Activated CD4-positive, alpha-beta memory T cell treated with anti-CD3 and anti-CD28 coated beads for 36 hours (primary cell): ENCODE measurements at places on chromosomes 11 and 22. TPM values are rescaled to one million over a fixed set of nuclear protein-coding genes. Genes with fewer than 3 reads are reported as not detected.

CCDC73 gene
- total RNA-seq, result not detected

DNA sequence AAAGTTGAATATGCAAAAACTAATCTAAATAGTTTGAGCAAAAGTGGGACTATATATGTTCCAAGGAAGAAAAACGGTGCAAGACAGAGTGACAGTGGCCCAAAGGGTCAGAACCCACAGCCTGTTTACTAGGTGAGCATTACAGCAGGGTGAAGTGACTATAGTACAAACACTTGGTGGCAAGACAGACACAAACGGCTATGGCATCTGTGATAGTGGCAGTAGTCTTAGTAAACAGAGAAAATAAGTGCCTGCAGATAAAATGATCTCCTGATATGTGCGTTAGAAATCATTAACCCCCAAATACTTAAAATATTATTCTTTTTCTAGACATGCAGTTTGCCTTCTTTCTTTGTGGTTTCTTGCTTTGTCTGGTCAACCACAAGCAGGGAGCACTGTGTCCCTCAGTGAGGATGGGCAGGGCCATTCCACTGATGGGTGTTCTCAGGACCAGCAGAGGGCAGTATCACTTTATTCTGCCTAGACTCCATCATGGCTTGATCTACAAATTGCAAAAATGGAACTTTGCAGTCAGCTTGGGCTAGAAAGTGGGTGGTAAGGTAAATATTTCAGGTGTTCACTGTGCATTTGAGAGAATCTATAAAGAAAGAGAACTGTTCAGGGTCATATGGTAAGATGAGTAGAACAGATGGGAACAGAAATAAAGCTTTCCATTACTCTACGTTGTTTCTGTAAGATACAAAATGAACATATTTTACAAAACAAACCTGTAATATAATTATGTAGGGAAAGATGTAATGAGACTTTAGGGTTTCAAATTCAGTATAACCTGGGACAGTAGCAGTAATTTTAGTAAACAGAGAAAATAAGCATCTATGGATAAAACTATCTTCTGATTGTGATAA is 198.2 kb downstream of the SWAP70 start:
- H3K36me3 ChIP-seq, result no peaks in the 10 kb centered on the region
- H3K27me3 ChIP-seq, result no peaks in the 10 kb centered on the region
- no peak overlapping the region for H3K4me3 ChIP-seq
- peak; percentile 65 for DNase-seq

DNA sequence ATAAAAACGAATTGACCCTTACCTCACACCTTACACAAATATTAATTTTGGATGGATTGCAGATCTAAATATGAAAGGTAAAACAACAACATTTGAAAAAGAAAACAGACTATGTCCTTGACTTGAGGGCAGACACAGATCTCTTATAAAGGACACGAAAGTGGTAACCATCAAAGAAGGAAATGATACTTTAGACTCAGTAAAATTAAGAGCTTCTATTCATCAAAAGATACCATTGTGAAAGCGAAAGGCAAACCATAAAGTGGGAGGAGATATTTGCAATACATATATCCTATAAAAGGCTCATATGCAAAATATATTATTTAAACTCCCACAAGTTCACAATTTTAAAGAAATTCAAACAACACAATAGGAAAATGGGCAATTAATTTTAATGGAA is 5.0 kb downstream of the HEPACAM start:
- H3K27ac ChIP-seq, result no peak overlapping the region
- H3K4me1 ChIP-seq, result peaks cover 4% of the 10 kb centered on the region
- no peaks in the 10 kb centered on the region for H3K27me3 ChIP-seq
- no peak overlapping the region for H3K4me3 ChIP-seq

DNA sequence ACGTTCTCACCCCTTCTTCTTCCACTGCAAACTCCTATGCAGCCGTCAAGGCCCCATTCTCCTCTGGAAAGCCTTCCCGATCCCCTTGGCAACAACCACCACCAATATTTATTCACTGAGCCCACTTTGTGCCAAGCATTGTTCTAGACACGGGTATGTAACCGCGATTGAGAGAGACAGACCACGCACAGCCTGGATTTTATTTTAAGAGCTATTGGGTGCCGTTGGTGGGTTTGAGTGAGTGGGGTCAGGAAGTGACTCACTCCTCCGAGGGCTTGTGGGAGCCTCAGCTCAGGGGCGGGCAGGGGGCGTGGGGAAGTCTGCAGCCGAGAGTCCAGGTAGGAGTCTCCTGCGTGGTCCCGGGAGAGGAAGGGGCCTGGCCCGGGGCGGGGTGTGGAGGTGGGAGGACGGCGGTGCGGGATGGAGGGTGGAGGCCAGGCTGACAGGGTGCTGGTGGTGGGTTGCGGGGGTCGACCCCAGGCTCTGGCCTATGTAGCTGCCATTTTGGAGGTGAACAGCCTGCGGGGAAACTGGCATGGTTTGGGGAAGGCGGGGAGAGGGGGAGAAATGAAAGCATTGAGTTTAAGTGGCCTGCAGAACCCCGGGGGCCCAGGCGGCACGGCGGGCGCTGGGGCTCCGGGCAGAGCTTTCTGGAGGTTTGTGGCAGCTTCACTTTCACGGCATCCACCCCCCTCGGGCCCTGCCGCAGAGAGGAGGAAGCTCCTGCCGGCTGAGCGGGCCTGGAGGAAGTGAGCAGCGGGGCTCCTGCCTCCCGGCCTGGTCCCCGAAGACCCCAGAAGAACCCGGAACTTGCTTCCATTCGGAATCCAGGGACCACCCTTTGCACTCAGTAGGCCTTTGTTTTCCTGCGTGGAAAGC is 547 bp downstream of the PARVG start:
- peak overlapping the region; percentile 89 for H3K27ac ChIP-seq
- peak overlapping the region; percentile 86 for H3K4me3 ChIP-seq
- H3K4me1 ChIP-seq, result peaks cover 23% of the 10 kb centered on the region
- H3K36me3 ChIP-seq, result peaks cover 5% of the 10 kb centered on the region
- no peaks in the 10 kb centered on the region for H3K27me3 ChIP-seq

- no peak overlapping the region for H3K4me3 ChIP-seq
- no peak overlapping the region for H3K27ac ChIP-seq
- no peaks in the 10 kb centered on the region for H3K36me3 ChIP-seq
- H3K4me1 ChIP-seq, result peaks cover 54% of the 10 kb centered on the region
Measured at GRCh38 chr11:77771135-77771534, 49.4 kb downstream of the RSF1 start.

CRYAB gene
- total RNA-seq, result not detected

ELFN2 gene
- 0.39 TPM for total RNA-seq
